Activated CD4-positive, alpha-beta T cell treated with anti-CD3 and anti-CD28 coated beads, Interleukin-2, Interleukin-4, amounts not matched to agents 100 ng/mL and 50 ng/mL, durations not matched to agents 16 hours and 8 hours (primary cell): ENCODE measurements at places on chromosomes 7 and 10.

DNA sequence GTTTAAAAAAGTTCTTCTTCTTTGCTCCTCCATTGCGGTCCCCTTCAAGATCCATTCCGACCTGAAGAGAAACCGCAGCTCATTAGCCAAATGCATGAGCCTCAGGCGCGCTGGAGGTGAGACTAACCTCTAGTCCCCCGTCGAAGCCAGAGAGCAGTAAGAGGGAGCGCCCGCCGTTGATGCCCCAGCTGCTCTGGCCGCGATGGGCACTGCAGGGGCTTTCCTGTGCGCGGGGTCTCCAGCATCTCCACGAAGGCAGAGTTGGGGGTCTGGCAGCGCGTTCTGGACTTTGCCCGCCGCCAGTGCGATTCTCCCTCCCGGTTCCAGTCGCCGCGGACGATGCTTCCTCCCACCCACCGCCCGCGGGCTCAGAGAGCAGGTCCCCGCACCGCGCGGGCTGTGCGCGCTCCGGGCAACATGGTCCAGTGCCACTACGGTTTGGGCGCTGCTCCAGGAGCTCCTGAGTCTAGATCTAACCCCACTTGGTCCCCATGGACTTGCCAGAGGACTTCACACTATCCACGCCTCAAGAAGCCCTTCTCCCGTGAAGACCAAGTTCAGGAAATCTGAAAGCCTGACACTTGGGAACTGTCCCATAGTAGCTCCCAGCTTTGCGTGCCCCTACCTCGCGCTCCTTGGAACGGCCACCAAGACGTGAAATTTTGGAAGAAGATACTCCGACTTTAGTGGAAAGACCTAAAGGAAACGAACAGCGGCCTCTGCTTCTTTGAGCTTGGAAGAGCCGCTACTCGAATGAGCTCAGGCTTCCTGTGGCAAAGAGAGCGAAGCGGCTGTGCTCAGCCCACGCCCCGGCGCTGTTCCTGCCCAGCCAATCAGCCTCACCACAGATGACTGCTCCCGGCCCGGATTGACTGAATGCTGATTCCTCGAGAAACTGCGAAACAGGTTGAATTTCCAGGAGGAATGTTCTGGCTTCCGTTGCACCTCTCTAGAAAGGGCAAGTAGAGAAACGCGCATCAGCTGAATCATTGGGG, at the start of gene ABCB1:
Gene ABCB1, minus strand, starts transcription at position 755 of the 995 bp plus-strand sequence. Its CDS starts 700 bp downstream, at position 55.
- peak; percentile 52 for DNase-seq

GRCh38 chr7:115013886-115014285, 92.0 kb downstream of the MDFIC start:
- no peak for DNase-seq

DNA sequence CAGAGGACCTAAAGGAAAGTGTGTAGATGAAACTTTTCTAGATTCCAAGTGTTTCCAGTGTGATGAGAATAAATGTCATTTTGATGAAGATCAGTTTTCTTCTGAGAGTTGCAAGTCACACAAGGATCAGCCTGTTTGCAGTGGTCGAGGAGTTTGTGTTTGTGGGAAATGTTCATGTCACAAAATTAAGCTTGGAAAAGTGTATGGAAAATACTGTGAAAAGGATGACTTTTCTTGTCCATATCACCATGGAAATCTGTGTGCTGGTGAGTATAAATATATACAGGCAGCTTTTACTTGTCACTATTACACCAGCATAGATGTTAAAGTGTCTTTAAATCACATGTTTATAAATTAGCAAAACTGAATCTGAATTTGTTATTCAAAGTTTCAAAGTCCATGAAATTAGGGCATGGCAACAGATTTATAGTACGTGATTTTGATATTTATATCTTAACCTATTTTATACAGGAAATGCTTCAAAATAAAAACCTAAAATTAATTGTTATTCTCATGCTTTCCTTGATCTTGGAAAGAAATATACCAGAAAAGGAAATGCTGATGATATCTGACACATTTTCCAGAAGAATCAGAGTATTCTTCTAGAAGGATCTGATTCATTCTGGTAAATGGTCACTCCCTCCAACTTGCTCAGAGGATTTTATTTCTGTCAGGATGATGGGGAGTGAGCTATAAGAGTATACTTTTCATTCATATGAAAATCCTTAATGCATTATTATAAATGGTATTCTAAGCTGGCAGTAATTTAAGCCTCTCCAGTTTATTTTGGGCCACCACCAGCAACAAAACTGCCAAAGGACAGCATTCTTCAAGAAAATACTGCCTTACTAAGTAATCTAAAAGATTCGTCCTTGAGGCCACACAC, 71.4 kb downstream of the ITGB8 start:
- DNase-seq = no peak

GRCh38 chr7:196283-196682, 3.9 kb downstream of the FAM20C start:
- DNase-seq = no peak

- DNase-seq = no peak
Measured at GRCh38 chr7:37671876-37672275, 11.7 kb upstream of the GPR141 start.

GRCh38 chr10:100886521-100886920, 26.2 kb upstream of the SLF2 start:
- no peak for DNase-seq

DNA sequence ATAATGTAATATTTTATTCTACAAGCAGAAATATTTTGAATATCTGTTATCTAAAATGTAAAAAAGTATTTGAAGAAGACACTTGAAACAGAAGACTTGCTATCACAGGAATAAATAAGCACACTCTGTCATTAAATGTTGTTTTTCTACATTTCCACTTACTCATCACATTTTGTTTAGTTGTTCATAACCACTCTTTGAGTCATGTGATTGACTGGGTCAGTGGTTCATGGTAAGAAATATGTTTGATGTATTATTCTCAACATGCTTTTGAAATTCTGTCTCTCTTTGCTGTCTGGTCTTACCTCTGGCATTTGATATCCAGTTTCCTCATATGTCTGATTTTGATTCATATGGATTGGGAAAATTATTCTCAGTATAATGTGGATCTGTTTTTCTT, 171.8 kb downstream of the SUGCT start:
- no peak for DNase-seq

- DNase-seq = no peak
Measured at GRCh38 chr10:109741712-109742111, 181.6 kb downstream of the XPNPEP1 start.

DNA sequence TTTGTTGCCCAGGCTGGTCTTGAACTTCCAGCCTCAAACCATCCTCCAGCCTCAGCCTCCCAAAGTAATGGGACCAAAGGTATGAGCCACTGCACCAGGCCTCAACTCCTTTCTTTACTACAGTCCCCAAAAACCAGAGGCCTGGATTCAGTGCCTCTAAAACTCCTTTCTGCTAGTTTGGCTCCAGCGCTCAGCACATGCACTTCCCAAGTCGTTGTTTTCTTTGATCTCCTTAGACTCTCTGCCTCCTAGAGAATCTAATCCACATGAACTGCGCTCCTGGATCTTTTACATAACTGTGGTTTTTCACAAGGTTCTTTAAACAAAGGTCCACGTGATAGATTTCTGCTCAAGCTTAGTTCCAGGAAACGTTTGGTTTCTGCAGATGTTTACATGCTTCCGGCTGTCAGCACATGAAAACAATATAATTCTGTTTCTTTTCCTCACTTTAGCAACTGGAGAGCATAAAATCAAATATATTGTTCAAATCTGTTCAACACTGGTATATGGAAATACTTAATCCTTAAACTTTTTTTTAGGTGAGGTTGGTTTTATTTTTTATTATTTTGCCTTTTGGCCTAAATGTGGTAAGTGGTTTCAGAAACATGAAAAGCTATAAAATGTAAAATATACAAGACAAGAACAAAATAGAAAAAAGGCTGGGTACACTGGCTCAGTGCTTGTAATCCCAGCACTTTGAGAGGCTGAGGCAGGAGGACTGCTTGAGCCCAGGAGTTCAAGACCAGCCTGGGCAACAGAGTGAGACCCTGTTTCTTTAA, 270.5 kb upstream of the MKLN1 start:
- DNase-seq = peak; percentile 63

DNA sequence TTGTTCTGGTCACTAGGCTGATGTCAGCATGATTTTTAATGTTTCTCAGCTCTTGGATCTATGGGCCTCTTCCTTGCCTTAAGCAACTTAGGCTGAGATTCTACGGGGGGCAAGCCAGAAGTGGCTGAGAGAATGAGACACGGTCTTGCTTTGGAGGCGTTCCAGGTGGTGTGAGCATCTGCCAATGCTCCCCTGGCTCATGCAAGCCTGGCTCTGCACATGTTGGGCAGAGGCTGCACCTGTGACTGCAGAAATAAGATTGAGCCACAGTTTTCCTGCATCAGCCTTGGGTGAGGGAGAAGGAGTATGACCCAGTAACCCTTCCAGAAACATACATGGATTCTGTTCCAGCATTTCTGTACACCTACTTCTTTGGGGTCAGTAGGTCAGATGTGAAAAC, 41.9 kb downstream of the C10orf120 start:
- DNase-seq = no peak

GRCh38 chr7:91517201-91517785, 253.1 kb downstream of the FZD1 start:
- no peak for DNase-seq

DNA sequence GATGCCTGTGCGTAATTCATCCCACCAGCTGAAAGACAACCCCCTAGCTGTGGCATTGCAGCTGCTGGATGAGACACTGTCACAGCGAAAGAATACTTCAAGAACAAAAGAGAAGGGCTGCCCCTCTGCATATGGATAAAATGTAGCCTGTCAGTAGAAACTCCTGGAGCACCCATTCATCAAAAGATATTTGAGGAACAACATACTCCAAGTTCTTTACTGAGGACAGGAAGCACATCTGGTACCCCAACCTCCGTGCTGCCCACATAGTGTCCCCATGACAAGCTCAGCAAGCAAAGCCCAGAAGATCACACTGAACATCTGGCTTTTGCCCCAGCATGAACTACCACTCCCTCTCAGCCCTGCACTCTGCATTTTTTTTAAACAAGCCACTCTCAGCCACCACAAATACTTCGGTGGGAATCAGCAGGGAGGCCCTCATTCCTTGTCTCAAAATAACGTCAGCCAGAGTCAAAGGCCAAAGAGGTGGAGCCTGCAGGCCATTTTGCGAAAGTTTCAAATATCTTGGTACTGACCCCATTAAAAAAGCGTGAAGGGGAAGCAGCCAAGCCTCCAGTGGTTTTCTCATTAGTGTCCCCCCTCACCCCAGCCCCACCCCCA, 1.7 kb downstream of the CREB3L2 start:
- DNase-seq = no peak

GRCh38 chr10:77602231-77602912, 35.2 kb downstream of the KCNMA1 start:
- no peak for DNase-seq

- no peak for DNase-seq
Measured at GRCh38 chr10:132107949-132108877, 42.5 kb downstream of the JAKMIP3 start.

DNA sequence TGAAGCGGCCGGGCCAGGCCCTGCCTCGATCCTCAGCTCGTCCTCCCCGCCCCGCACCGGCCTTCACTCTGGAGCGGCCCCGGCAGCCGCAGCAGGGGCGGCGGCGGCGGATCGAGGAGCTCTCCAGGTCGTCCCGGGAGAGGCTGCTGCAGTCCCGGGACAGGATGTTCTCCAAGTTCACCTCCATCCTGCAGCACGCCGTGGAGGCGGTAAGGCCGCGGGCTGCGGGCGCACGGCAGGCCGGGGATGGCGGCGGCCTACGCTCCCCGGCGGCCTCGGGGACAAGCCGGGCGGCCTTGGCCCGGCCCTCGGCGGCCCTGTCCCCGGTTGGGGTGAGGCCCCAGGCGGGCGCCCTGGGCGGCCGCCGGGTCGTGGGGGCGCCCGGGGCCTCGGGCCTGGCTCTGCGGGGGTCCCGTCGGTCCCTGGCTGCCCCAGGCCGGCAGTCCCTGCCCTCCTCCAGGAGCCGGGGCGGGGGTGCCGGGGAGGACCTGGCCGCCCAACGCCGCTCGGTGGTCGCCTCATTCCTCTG, 399 bp downstream of the FHIP2A start:
- DNase-seq = no peak

GRCh38 chr7:125605241-125605640, 675.6 kb upstream of the POT1 start:
- DNase-seq = no peak

DNA sequence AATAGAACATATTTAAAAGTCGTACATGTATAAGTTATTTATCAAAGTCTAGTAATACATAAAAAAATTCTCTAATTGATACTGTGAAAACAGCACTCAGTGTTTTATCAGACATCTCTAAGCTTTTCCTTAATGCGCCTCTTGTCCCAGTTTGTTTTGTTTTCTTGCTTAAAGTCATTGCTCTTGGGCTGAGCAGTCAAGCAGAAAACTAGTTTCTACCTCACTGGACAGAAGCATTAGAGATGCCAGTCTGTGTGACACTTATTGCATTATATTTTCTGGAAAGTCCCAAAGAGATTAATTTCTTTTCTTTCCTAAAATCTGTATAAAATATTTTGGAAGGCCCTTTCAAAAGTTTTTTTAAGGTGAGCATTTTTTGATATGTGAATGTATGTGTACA, 236.2 kb downstream of the PCLO start:
- DNase-seq = no peak

DNA sequence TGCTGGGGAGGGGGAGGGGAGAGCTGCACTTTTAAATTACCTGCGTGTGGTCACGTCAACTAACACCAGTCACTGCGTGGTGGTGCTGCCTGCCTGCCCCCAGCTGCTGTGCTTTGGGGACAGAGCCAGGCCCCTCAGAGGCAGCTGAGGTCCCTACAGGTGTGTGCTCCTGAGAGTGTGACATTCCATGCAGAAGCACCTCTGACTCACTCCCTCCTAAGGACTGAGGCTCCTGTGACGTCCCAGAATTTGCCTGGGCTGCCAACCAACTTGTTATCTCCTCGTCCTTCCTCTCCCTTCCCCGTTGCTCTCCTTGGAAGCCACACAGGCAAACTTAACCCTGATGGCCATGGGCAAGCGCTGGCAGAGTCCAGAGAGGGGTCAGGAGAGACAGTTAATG, 563.0 kb downstream of the PARD3 start:
- no peak for DNase-seq

GRCh38 chr7:22672846-22673680, 53.9 kb upstream of the IL6 start:
- peak; percentile 66 for DNase-seq

DNA sequence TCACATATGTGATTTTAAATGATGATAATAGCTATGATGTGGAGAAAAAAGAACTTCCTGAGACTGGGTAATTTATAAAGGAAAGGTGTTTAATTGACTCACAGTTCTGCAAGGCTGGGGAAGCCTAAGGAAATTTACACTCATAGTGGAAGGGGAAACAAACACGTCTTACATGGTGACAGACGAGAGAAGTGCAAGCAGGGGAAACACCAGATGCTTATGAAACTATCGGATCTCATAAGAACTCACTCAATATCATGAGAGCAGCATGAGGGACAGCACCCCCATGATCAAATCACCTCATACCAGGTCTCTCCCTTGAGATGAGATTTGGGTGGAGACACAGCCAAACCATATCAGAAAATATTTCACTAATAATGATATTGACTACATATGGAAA, 4.1 kb upstream of the LIPN start:
- peak; percentile 44 for DNase-seq

DNA sequence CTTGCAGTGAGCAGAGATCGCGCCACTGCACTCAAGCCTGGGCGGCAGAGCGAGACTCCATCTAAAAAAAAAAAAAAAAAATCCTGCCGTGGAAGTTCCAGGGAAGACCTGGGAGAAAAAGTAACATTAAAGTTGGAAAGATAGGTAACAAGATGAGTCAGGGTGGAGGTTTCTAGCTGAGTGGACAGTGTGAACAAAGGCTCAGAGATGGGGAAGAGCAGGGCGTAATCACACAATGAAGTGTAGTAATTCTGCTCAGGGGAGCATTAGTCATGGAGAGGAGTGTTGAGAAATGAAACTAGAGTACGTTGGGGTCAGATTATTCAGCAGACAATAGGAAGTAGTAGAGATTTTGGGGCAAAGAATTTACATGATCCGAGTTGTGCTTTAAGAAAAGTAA, 21.6 kb upstream of the WASL start:
- DNase-seq = peak; percentile 70
